ENCODE measurements at places on chromosomes 5 and 9.

- no peak for DNase-seq
Measured at GRCh38 chr5:55305345-55305744, 2.1 kb downstream of the DHX29 start.

GRCh38 chr9:94806307-94806893, 79.9 kb downstream of the AOPEP start:
- DNase-seq, result no peak

DNA sequence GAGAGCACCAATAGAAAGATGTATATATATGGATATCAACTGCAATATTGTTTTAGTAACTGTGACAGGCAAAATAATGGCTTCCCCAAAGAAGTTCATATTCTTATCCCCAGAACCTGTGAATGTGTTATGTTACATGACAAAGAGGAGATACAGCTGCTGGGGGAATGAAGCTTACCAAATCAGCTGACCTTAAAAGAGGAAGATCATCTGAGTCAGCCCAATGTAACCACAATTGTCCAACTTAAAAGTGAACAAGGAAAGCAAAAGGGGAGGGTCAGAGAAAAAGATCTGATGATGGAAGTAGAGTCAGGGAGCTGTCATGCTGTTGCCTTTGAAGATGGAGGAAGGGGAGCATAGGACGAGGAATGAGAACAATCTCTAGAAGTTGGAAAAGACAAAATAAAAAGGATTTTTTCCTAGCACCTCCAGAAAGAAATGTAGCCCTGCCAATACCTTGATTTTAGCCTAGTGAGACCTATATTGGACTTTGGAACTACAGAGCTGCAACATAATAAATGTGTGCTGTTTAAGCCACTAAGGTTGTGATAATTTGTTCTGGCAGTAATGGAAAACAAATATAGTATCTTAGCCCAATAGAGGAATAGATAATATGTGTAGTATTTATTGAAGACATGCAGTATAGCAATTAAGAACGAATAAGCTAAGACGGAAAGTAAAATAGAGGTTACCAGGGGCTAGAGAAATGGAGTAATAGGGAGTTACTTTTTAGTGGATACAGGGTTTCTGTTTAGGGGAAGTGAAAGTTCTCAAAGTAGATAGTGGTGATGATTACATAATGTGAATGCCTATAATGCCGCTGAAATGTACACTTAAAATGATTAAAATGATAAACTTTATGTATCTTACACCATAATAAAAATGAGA, 115.9 kb downstream of the PIK3R1 start:
- no peak for DNase-seq

DNA sequence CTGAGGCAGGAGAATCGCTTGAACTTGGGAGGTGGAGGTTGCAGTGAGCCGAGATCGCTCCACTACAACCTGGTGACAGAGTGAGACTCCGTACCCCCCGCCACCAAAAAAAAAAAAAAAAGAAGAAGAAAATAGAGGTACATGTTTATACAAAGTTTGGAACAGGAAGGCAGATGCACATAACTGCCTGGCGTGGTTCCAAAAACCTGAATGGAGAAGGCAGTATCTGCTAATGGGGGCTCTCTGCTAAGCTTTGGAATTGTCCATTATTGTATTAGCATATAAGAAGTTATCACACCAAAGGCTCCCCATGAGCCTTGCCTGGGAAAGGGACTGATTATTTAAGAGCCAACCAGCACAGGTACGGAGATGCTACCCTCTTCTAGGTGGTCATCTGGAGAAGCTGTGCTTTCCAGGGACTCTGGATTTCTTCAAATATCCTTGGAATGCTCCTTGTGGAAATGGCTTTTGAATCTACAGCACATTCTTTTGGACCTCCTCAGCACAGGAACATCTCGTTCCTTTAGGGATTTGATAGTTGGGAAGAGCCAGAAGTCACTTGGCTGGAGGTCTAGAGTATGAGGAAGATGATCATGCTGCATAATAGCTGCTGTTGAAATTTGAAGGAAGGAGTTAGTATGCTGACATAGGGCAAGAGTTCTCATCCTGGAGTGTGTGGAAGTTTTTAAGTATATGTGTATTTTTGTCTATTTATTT, 42.5 kb upstream of the ABCA1 start:
- DNase-seq, result no peak

All from stimulated activated CD4-positive, alpha-beta T cell treated with anti-CD3 and anti-CD28 coated beads, Interleukin-2, amount 100 ng/mL, for 24 hours (primary cell).